ENCODE measurements at places on chromosomes 3 and 15.
A peak's percentile ranks its signal among the peaks of the same experiment; 100 is the strongest.

DNA sequence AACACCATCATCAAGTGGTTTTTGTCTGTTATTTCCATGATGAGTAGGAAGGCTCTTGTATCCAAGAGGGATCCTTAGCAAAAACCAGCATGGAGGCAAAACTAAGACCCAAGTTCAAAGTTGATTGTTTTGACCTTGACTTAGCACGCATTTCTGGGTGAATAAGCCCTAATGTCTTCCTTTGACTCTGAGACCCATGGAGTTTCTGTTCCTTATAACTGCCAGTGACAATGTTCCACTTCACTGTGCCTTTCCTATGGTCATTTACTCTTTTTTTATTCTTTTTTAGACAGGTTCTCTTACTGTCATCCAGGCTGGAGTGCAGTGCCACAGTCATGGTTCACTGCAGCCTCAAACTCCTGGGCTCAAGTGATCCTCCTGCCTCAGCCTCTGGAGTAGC, 118.2 kb upstream of the MRPL3 start:
- DNase-seq = no peak

DNA sequence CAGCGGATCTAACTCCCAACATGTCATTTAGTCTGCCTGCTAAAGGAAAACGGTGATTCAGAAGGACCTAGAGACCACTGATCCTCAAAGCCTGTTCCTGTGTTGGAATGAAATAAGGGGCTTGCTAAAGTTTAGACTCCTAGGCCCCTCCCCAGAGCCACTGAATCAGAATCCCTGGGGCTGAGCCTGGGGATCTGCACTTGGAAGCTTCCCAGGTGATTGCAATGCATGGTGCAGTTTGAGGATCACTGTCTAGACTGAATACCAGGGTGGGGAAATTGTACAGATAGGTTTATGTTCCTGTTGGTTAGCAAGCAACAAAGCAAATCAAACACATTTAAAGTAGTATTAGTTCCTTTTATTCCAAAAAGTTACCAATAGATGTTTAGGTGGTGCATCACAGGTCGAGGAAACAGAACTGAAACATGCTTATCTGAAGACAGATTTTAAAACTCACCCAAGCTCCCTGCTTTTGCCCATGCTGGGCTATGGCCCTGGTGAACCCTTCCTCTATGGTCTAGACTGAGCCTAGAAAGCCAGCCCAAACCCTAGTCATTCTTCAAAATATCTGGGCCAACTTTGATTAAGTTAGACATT, 29.6 kb upstream of the SPTBN5 start:
- no peak for DNase-seq

GRCh38 chr15:26083896-26084295, 220.8 kb upstream of the ATP10A start:
- DNase-seq = no peak

- no peak for DNase-seq
Measured at GRCh38 chr15:40296561-40297230, 11.0 kb downstream of the PLCB2 start.

- DNase-seq = no peak
Measured at GRCh38 chr15:56492791-56493555, 28.0 kb upstream of the MNS1 start.

DNA sequence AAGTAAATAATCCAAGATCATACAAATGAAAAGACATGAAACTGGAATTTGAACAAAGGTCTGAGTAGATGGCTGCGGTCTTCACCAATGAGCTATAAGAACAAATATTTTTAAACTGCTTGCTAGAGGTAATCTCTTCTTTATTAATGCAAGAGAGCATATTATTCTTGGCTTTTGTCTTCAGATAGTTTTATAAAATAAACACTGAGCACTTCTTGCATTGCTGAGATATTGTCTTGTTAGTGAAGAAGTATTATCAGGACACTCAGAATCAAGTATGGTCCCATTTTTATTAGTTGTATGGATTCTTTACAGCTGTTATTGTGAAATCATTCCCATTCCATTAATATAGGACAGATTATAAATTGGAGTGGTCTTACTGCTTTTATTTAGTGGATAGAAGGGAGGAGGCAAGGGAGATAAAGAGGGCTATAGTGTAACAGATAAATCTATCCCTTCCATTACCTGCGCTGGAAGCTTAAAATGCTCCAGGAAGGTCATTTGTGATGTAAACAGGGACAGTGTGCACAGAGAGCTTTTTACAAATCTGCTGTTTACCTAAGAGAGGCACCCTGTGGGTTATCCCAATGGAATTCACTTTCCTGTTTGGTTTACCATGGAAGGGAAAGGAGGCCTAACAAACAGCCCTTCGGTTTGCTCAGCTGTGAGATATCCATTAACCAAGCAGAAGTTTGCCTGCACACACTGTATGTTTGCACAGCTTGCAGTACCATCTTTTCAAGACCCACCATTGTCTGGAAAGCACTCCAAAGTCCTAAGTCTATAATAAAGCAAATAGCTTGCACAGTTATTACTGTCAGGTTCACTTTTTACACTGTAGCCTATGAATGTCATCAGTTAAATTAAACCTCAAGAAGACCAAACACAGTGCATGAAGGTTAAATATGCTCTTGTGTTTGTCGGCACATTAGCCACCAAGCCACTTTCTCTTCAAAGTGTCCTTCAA, 347.7 kb upstream of the TGFBR2 start:
- DNase-seq = no peak

DNA sequence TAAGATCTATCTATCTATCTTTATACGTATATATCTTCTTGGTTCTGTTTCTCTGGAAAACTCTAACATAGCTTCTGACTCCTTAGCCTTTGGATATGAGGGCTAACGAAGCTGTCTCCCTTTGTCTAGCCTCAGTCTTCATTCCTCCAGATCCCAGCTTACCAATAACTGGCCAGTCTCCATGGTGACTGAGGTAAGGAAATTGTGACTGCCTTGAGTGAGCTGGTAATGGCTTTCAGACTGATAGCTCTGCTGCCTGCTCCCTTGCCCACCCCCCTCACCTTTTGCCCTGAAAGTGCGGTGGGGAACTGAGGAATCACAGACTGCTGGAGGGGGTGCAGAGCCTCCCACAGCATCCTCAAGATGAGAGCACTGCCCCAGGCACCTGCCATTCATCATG, 65.8 kb upstream of the ABHD17C start:
- no peak for DNase-seq

GRCh38 chr3:76049776-76050175, 264.4 kb upstream of the ZNF717 start:
- no peak for DNase-seq

GRCh38 chr3:56954125-56954524, 106.3 kb upstream of the SPATA12 start:
- no peak for DNase-seq

DNA sequence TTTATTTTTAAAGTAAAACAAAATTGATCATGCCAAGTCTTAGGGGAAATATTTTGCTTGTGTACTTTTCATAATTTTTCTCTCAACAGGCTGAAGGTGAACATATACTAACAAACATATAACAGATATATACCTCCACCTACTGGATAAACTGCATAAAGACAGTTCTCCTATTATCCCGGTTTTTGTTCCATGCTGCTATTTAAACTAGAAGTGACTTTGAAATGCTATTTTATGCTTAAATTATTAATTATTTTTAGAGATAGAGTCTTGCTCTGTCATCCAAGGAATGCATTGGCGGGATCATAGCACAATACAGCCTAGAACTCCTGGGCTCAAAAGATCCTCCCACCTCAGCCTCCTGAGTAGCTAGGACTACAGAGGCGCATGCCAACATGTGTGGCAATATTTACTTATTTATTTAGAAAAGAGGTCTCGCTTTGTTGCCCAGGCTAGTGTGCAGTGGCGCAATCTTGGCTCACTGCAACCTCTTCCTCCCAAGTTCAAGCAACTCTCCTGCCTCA, 49.8 kb downstream of the ST3GAL6 start:
- DNase-seq = no peak

GRCh38 chr3:25019506-25019905, 408.6 kb upstream of the RARB start:
- DNase-seq = no peak

DNA sequence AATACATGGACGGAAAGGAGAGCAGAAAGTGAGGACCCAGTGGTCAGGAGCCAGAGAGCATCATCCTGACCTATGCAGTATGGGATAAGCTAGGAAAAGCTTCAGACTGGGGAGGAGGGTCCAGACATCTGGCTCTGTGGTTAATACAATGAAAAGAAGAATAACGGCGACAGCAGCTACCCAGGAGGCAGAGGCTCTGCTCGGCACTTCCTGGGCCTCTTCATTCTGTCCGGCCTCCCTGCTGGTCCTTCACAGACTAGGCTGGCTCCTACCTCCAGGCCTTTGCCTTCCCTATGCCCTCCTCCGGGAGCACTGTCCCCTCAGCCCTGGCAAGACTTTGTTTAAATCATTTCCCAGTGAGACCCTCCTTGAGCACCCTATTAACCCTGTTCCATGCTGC, 58.9 kb upstream of the WNT5A start:
- no peak for DNase-seq

DNA sequence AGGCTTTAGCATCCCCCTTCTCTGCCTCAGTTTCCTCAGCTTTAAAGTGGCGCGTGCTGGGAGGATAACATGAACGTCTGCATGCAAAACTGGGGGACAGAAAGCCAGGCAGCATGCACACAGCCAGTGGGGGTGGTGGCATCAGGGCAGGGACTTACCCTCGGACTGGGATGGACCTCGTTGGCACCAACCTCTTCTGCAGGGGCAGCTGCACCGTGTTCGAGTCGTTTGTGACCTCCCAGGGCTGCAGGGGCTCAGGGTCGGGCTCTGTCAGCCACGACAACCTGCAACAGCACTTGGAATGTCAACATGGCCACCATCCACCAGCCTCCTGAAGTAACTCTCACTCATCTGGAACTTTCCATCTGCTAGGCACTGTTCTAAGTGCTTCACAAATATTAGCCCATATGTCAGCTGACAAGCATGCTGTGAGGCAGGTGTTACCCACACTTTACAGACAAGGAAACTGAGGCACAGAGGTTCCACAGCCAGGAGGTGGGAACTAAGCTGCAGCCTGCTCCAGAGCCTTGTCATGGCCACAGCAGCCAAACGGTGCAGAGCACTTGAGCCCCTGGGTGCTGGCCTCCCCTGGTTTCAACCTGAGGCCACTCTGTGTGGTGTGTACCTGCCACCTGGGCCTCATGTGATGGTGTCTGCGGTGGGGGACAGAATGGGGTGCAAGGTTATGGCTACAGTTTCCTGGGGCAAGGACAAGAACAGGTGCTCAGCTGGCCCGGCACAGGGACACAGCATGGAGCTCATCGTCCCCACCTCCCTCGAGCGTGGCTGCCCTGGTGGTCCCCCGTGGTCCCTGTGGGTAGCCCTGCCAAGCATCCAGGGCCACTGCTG, 6.7 kb downstream of the C3orf22 start:
- no peak for DNase-seq

GRCh38 chr3:45367453-45367871, 20.9 kb upstream of the LARS2 start:
- DNase-seq = no peak

- DNase-seq = no peak
Measured at GRCh38 chr3:186915806-186916796, 14.2 kb upstream of the ST6GAL1 start.

- peak; percentile 67 for DNase-seq
Measured at GRCh38 chr3:14175383-14176037, 2.9 kb downstream of the XPC start.

- no peak for DNase-seq
Measured at GRCh38 chr15:78740904-78741274, 70.4 kb downstream of the ADAMTS7 start.

DNA sequence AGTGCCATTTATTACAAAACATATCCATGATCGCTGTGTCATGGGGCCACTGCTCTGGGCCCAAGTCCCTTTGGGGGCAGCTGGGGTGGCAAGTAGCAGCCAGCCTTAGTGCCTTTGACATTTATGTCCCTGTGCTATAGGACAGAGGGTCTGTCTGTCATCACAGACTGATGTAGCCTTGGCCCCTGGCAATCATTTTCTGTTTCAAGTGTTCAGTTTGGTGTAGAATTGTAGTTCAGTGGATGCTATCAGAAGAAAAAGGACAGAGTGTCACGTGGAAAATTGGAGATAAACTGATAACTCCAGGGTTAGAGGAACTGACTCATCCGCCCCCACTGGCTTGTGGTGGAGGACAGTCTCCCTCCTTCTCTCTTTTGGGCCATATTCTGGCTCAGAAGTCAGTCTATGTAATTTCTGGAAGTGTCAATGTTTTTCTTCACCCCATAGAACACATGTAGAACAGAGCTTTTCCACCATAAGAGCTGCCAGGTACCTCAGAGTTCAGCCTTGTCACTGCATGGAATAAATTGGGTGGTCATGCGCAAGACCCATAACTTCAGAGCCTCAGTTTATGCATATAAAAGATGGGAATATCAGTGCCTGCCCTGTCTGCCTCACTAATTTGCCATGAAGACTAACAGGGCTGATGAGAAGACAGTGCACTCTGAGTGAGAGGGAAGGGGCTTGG, 4.5 kb upstream of the MRPS22 start:
- DNase-seq = peak; percentile 75

DNA sequence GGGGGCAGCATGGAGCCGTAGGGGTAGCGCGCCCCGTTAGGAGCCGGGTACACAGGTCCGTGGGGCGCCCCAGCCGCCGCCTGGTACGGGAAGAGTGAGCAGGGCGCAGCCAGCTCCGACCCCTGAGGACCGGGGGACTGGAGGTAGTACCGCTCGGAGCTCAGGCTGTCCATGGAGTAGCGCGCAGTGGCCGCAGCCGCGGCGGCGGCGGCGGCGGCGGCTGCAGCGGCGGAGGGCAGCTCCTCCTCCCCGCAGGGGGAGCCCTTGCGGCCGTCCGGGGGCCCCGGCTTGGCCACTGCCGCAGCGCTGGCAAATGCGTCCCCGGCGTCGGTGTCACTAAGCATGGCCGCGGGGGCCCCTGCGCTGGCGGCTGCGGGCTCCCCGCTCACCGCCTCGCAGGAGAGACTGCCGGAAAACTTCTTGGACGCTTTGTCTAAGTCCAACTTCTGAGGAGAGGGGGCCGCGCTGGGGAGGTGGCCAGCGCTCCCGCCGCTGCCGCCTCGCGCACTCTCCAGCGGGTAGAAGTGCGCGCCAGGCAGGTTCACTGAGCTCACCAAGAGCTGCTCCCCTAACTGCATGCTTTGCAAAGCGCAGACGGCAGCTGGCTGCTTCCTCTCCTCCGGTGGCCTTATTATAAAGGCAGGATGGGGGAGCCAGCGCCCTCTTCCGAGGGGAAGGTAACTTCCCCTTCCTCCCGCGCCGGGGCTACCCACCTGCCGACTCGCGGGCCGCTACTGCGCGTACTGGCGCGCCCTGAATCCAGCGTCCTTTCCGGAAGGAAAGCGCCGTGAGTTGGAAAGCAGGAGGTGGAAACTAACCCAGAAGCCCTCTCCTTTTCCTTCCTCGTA, at the start of gene EOMES:
TSS of gene EOMES (minus strand) at position 607 of the 848 bp plus-strand sequence. CDS start at position 578, 29 bp downstream.
- peak; percentile 71 for DNase-seq

- no peak for DNase-seq
Measured at GRCh38 chr3:134201201-134202130, 49.2 kb downstream of the RYK start.

- DNase-seq = no peak
Measured at GRCh38 chr15:31031471-31032067, 40.1 kb upstream of the MTMR10 start.

GRCh38 chr15:68626739-68627138, 47.9 kb downstream of the CORO2B start:
- DNase-seq = no peak

- no peak for DNase-seq
Measured at GRCh38 chr15:82742134-82742533, 32.5 kb upstream of the AP3B2 start.
